T1000 (cell line): ENCODE measurements at places on chromosomes 6 and 20.

DNA sequence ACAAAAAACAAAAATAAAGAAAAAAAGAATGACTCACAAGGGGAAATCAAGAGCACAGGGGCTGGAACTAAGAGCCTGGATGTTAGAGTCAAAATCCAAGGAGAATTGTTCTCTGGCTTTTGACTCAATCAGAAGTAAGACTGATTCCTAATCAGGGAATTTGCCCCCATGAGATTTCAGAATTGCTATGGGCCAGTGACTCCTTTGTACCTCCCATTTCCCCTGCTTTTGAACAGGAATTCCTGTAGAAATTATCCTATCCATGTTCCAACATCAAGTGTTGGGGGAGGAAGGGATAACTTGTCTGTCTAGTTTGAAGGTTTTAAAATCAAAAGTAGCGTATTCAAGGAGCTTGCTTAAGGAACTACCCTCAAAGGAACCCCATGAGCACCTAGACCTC lies 396.7 kb downstream of the CDC5L start:
- DNase-seq = no peak

DNA sequence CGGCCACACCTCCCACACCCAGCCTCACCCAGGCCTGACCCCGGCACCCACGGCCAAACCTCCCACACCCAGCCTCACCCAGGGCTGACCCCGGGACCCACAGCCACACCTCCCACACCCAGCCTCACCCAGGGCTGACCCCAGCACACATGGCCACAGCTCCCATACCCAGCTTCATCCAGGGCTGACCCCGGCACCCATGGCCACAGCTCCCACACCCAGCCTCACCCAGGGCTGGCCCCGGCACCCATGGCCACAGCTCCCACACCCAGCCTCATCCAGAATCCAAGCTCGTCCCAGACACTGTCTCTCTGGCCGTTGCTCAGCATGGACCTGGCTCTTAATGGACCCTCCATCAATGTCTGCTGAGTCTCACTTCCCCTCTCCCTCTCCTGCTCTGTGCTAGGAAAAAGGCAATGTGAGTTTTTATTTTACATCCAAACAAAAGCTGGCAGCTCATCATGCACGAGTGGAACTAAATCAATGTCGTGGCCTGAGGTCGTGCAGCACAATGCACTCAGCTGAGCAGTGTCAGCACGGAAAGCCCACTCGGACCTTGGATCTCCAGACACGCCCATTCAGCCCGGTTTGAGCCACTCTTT lies 36.1 kb downstream of the NINL start:
- DNase-seq = no peak

- DNase-seq = no peak
These were observed 263.9 kb downstream of the FRK start for GRCh38 chr6:115796829-115797228.

DNA sequence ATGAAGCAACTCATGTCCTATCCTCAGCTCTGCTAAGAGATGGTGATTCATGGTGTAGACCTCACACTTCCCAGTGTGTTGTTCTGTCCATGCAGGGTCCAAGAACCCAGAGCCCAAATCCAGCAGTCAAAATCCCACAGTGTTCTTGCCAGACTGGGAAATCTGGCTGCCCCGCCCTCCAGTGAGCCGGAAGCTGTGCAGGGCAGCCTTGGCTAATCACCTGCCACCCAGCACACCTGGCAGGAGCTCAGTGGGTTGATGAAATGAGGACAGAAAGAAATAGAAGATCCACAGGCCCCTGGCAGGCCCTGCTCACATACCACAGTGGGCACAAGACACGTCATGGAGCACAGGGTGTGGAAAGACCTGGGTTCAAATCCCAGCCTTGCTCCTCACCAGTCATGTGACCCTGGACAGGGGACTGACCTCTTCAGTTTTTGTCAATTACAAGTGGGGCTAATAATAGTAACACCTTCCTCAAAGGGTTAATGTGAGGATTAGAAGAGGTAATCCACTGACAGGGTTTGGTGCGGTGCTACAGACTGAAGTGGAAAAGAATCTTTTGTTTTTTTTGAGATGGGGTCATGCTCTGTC lies 13.6 kb upstream of the GUCA1A start:
- no peak for DNase-seq

GRCh38 chr6:126764671-126765070 lies 353.8 kb upstream of the RSPO3 start:
- no peak for DNase-seq

DNA sequence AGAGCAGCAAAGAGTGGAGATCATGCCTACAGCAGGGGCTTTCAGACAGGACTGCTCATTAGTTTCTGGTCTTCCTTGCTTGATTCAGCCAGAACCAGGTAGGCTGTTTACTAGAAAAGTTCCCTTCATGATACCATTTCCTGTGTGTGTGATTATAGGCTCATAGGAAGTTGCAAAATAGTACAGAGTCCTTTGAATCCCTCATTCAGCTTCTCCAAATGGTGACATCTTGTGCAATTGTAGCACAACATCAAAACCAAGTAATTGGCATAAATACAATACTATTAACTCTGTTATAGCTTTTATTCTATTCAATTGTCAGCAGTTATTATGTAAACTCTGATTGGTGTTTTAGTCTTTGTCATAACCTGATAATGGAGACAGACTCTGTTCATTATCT lies 347.3 kb upstream of the CDH4 start:
- no peak for DNase-seq

DNA sequence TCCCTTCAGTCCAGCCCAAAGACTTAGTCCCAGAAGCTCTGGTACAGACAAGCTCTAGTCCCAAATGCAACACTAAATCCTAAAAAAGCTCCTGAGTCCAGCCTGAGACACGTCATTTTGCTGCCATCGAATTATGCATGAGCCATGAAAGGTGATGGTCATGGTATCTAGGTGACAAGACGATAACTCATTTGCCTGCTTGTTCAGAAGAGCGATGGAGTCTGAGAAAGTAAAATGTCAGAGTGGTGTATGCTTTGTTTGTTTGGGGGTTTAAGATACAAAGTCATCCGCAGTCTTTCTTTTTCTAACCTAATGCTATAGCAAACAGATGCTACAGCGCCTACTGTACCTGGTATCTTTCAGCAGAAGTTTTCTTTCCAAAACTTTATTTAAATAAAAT lies 54.7 kb downstream of the SLC23A2 start:
- no peak for DNase-seq

DNA sequence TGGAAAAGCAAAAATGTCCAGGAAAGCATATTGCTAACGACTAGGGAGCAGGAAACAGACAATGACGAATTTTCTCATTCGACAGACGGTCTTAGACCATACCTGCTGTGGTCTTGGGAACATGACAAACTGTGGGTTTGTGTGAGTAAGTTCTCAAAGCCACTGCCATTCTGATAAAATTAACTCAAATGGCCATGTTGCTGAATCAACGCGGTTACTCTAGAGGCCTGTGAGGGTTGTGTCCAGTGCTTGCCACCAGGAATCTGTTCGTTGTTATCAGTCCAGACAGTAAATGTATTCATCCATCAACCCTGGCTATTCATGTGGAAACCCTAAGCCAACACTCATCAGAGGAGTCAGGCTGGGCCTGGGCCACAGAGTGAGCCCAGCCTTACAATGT lies 124.3 kb downstream of the MYLK4 start:
- DNase-seq = no peak

GRCh38 chr6:160667639-160668481 lies 3.8 kb upstream of the LPA start:
- no peak for DNase-seq

DNA sequence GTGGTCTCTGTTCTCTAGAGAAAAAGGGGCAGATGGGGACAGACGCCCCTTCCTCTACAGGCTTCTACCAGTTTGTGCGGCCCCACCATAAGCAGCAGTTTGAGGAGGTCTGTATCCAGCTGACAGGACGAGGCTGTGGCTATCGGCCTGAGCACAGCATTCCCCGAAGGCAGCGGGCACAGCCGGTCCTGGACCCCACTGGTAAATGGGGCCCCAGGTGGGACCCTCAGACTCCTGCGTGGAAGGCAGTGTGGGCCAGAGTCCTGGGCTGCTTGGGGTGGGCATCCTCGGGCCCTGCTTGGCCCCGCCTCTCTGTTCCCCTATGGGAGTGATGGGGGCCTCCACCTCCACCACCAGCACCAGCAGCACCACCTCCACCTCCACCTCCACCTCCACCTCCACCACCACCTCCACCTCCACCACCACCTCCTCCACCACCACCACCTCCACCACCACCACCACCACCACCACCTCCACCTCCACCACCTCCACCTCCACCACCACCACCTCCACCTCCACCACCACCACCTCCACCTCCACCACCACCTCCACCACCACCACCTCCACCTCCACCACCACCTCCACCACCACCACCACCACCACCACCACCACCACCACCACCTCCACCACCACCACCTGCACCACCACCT lies 3.2 kb upstream of the TNFRSF6B start:
- DNase-seq = no peak

GRCh38 chr6:106761160-106761559 lies 131.8 kb downstream of the QRSL1 start:
- no peak for DNase-seq

DNA sequence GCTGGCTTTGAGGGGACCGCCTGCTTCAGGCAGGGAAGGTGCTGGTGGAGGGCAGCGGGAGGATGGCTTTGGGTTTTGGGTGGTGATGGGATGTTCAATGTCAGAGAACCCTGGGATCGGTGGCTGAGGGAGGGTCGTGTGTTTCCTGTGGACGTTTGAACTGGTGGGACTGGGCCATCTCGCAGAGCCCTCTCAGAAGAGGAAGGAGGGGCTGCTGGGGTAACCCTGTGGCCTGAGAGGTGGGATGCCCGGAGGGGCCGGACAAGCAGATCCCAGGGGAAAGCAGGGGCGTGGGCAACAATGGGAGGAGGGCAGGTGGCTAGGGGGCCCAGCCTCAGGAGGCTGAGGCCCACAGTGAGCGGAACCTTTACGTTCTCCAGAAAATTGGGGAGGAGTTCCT lies 34.9 kb downstream of the PYGB start:
- DNase-seq = no peak

GRCh38 chr6:39335780-39336545 lies 13.5 kb upstream of the KCNK16 start:
- DNase-seq = no peak

DNA sequence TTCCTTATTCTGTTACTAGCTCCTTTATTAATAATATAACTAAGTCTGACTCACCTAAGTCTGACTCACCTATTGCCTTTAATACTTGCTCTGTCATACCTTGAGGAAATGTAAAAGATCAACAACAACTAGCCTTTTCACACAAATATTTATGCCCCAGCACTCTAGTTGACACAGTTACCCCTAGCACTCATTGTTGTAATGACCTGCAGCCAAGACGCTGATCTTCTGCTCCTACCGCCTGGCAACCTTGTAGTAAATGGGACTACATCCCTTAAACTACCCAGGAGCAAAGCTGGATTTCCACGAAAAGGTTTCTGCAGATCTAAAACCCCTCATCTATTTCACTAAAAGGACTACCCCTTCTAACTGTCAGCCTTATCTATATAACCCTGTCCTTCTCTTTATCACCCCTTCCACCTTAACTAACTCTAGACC lies 90.0 kb downstream of the PLG start:
- no peak for DNase-seq

DNA sequence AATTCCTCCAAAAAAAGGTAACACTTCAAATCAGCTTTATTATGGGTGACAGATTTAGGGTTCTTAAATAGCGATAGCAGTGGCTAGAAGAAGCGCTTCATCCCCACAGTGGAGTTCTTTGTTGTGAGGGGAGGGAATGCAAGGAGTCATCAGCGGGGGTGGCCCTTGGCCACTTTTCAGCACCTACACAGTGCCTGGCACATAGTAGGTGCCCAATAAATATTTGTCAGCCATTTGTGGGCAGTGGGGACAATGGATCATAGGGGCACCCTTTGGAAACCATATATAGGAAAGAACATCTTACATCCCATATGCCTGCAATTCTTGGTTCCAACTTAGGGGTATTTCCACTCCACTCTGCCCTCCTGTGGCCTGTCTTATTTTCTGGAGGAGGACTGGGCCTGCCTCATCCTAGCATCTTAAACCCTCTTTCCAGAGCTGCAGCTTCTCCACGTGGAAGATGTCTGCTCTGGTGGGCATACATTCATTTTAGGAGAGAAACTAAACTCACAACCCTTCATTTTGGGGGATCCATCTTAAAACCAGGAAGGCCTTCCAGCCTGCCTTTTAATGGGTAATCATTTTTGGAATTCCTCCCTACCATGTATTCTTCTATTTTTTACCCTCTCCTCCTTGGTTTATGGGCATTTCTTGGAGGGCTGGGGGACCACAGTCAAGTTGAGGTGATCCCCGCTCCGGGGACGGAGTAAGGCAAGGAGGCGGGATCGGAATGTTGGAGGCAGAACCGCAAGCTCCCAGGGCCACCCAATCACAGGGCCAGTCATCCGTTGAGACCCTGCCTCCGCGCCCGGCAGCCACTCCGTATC lies 2.6 kb upstream of the GPSM3 start:
- DNase-seq = no peak

DNA sequence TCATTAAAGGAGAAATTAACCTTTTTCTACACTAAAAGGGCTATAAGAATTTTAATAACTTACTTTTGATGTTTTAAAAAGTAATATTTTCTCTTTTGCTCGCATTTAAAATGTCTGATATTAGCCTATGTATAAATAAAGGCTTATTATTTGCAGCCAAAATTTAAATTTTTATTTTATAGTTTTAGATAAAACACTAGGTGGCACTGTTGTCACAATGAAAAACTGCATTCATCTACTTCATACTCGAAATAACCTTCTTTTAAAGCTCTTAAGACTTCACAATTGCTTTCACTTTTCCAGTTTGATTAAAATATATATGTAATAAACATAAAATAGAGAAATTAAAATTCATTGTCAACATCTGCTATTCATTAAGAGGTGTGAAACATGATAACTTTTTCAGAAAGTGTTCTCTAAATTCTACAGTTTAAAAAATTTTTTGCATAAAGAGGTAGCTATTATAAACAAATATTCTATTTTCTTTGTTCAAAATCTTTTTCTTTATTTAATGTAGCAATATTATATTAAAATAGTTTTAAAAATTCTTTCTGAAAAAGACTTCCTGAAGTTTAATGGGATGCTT lies 78.8 kb upstream of the DEFB112 start:
- no peak for DNase-seq

- DNase-seq = peak; percentile 81
These were observed 181.0 kb upstream of the ZNF217 start for GRCh38 chr20:53774461-53775203.

GRCh38 chr6:44514085-44514484 lies 126.6 kb downstream of the CDC5L start:
- DNase-seq = no peak

GRCh38 chr20:41784209-41784958 lies 166.2 kb upstream of the CHD6 start:
- no peak for DNase-seq

GRCh38 chr6:143394389-143394788 lies 56.1 kb downstream of the ADAT2 start:
- DNase-seq = no peak

GRCh38 chr6:108163267-108163643 lies 2.6 kb upstream of the NR2E1 start:
- no peak for DNase-seq

- DNase-seq = no peak
These were observed 194.4 kb downstream of the BMP7 start for GRCh38 chr20:57071954-57072583.

- DNase-seq = no peak
These were observed 489.3 kb upstream of the FLRT3 start for GRCh38 chr20:14826543-14827313.
